ENCODE measurements at places on chromosomes 2 and 18.

DNA sequence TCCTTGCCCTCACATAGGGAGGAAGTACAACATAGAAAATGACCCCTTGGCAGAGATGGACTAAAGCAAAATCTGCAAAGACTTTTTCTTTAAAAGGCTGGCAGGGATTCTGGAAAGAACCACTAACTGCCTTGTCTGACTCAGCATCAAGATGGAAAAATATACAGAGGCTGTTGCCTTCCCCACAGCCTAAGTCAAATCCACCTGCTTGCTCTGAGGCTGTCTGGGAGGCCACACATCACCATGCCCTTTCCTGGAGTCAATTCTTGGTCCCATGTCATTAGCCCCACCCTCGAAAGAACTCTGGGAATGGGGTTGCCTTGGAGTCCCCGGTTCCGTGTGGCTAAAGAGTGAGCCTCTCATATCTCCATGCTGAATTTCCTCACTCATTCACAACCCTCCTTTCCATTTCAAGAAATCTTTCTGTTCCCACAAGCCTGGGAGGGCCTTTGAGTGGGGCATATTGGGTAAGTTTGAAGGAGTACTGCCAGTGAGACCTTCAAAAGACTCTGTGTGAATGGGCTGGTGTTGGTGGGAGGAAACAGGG lies 39.4 kb downstream of the BMP10 start:
- no peak for DNase-seq

DNA sequence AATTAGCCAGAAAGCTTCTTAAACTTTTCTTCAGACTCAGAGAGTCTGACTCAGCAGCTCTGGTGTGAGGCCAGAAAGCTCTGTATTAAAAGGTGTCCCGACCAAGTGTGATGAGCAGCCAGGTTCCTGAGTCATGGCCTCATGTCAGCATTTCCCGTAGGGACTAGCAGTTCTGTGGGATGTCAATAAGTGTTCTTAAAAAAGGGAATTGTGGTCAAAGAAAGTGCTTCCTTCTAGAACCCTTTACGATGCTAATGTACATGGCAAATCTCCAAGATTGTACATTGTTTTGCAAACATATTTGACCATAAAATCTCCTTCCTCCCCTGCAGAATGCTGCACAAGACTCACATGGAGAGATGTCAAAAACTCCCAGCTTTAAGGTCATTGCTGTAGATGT lies 80.1 kb downstream of the PLA2R1 start:
- no peak for DNase-seq

GRCh38 chr2:226993171-226993570 lies 157.3 kb downstream of the RHBDD1 start:
- no peak for DNase-seq

DNA sequence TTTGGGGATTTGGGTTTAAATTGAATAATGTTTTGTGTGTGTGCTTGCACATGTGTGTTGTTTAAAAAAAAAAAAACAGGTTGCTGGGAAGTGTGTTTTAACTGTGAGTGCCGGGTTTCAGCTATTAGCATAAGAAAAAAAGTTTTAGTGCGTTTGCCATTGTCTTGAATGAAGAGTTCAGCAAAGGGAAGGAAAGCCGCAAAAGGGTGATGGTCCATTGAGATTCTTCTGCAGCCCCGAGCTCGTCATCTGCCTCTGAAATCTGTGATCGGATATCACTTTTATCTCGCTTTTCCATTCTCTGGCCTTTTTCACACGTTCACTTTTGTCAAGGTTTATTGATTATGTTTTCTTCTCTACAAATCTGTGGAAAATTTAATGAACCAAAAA lies 4.7 kb downstream of the GLI2 start:
- DNase-seq: no peak

- DNase-seq: no peak
Observed at GRCh38 chr2:33011941-33012340, 65.2 kb downstream of the LTBP1 start.

GRCh38 chr2:127155028-127155581 lies 48.2 kb upstream of the BIN1 start:
- DNase-seq: no peak
